ENCODE measurements at places on chromosomes 7 and 10.
A peak's percentile ranks its signal among the peaks of the same experiment; 100 is the strongest.

GRCh38 chr10:129888784-129889616, 75.1 kb downstream of the EBF3 start:
- peak; percentile 48 for DNase-seq

- no peak for DNase-seq
Observed at GRCh38 chr7:55191161-55191925, 172.5 kb downstream of the EGFR start.

- DNase-seq = no peak
Observed at GRCh38 chr10:66405566-66405965, 520.3 kb upstream of the LRRTM3 start.

DNA sequence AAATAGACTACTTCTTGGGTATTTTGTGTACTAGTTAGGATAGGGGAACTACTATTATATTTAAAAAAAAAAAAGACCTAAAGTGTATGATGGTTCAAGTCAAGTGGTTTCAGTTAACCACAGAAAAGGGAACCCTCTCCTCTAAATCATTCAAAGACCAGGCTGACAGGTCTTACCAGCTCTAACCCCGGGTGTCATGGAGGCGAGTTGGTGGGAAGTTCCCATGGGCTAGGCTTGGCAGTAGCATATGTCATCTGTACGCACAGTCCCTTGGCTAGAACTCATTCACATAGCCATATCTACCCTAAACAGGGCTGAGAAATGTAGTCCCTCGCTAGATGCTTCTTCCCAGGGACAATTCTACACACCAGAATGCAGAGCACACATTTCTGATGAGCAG, 37.7 kb upstream of the KCNMA1 start:
- no peak for DNase-seq
